Omental fat pad (tissue), 4 donors: ENCODE measurements at places on chromosomes 1 and 21. TPM values are rescaled to one million over a fixed set of nuclear protein-coding genes. Genes with fewer than 3 reads are reported as not detected.

TNFSF18 gene
- total RNA-seq: 0.36 TPM

CR1L gene
- total RNA-seq: not detected

LIN28A gene
- total RNA-seq: not detected

GALE gene
- 17.7 TPM for total RNA-seq

GJA8 gene
- not detected for total RNA-seq

DAB1 gene
- total RNA-seq: 1.1 TPM

PLA2G2C gene
- total RNA-seq: not detected

CBS gene
- 13.5 TPM for total RNA-seq

SOX13 gene
- 18.0 TPM for total RNA-seq

ELAVL4 gene
- total RNA-seq: 0.12 TPM

LEFTY2 gene
- not detected for total RNA-seq

IVL gene
- not detected for total RNA-seq

LHX8 gene
- not detected for total RNA-seq

AMY1A gene
- not detected for total RNA-seq

MACO1 gene
- total RNA-seq: 13.0 TPM

MRAP gene
- 162 TPM for total RNA-seq

PTGER3 gene
- 105 TPM for total RNA-seq

FLG2 gene
- total RNA-seq: not detected

KRTAP12-3 gene
- not detected for total RNA-seq

LCE1A gene
- not detected for total RNA-seq

SPRR1B gene
- total RNA-seq: not detected

WNT9A gene
- 1.3 TPM for total RNA-seq

THEM5 gene
- total RNA-seq: not detected

KIRREL1 gene
- total RNA-seq: 67.0 TPM
